ENCODE measurements at places on chromosomes 5 and 9.
A peak's percentile ranks its signal among the peaks of the same experiment; 100 is the strongest.

DNA sequence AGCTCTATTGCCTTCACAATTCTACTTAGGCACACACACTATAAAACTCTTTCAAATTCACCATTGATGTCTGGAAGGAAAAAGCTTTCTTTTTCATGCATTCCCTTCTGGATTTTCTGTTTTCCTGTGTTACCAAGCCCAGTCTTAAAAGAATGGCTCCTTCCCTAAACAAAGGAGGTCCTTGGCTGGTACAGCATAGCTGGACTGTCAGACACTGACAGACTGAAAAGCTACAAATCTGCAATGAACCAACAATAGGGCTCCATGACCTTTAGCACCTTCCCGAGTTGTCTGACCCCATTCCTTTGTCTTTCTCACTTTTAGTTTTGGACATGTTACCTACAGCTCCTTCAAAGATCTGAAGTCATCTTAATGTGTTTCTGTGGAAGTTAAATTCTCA lies 382.5 kb downstream of the TMEM161B start:
- no peak for DNase-seq

DNA sequence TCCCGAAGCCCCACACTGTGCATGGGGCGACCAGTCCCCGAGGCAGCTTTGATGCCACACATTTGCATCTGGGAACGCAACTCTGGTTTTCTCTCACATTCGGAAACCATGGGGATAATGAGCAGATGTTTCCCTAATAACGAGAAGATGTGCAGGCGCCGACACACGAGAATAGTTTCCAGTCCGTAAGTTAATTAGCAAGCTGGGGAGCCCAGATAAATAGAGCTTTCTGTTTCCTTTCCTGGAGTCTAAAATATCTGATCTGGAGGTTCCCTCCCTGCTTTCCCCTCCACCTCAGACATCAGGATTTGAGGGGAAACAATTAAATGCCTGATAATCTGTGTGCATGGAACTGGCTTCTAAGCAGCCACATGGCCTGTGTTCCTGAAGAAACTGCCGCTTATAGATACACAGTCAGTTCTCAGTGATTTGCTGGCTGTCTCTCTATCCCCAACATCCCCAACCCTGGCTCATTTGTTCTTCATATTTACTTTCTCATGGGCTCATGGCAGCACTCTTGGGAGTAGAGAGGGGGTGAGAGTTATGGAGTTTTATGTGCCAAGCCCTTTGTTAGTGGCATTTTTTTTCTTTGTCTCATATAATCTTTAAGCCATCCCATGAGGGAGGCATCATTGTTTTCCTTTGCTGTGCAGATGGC lies 62.8 kb downstream of the PDZD2 start:
- peak; percentile 52 for DNase-seq

DNA sequence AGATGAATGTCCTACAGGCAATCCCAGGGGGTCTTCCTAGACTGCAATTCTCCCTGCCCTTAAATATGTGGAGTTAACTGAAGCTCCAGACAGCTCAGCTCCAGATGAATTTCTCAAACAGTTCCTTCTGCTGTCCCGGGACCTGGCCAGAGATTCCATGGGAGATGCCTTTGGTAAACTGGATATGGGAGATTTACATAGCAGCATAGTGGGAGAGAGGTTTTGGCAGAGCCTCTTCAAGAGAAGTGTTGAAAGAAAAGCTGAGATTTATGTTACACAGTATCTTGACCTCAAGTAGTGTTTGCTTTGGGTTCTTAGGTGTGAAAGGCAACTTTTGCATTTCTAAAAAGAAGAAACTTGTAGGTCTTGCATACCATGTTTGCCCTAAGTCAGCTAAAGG lies 364.9 kb downstream of the ARRDC3 start:
- no peak for DNase-seq

DNA sequence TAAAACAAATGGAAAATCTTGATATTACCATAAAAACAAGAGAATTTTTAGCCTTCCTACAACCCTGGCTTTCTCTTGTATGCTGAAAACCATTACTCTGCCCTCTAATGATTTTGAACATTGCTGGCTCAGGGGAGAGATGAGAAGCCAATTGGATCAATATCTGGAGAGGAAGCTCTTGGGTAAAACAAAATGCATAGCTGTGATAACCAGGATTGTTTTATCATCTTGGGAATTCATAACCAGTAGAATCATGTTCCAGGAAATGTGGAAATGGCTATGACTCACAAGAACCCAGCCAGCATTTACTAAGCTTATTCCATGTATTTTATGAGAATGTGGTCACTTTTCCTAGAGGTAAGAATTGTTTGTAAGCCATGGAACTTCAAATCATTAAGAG lies 51.1 kb upstream of the CTNND2 start:
- no peak for DNase-seq

- DNase-seq: no peak
Observed at GRCh38 chr5:124572971-124573370, 173.5 kb downstream of the ZNF608 start.

DNA sequence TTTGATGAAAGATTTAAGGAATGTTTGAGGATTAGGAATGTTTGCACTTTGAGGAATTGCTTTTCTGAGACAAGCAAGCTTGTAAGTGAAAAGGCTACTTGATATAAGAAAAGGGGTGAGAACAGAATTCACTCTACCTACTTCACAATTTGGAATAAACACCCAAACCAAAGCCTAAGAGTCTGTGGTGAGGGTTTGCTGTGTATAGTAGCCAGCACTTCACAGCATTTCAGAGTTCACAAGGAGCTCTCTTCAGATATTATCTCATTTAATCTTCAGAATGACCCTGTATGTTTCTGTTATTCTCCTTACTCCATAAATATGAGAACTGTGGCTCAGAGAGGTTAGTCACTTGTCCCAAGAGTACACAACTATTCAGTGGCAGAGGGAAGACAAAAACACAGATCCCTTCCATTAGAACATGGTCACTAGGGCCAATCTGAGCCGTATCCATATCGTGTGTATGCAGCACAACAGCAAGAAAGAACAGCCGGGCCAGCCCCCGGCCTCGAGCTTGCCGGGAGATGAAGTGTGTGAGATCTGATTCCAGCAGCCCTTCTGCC lies 92.4 kb downstream of the FRMD3 start:
- no peak for DNase-seq

DNA sequence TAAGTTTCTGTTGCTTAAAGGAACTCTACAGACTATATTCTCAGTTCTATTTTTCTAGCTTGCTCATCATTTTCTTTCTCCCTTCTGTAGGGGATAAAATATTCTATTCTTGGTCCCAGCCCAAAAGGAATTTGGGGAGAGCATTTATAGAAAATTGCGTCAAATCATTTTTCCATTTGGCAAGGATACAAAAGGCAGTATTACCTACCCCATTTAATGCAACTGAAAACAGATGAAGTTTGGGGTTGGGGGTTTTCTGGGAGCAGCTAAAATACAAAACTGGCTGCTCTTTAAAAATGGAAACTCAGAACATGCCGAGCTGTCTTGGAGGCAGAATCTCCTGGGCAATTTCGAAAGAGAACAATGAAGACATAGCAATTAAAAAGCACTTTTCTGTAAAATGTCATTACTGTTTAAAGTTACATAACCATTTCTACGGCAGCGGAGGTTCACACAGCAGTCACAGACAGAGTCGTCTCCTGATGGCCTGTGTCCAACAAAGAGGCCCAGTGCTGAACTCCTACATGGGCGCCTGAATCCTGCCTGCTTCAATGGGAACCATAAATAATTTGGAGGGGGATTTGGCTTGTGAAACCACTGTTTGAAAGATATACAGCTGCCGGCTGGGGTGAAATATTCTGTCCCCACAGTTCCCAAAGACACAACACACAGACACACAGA lies 152.4 kb downstream of the BRINP1 start:
- DNase-seq: no peak

GRCh38 chr5:110105692-110106091 lies 416.0 kb downstream of the MAN2A1 start:
- DNase-seq: no peak

GRCh38 chr5:112061666-112062065 lies 304.7 kb upstream of the NREP start:
- DNase-seq: no peak

DNA sequence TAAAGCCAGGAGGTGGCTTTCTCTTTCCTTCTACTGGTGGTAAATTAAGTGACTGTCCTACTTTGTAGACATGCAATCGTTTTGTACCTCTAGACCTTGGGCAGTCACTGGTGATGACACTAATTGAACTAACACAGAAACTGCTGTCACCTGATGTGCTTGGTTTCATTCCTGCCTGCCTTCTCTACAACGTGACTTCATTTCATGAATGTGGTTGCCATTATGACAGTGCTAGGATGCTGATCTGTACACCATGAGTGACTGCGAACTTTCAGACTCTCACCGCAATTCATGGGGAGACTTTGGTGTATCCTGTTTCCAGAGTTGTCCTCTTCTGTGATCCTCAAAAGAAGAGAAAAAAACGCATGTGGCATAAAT lies 47.5 kb downstream of the UBE2QL1 start:
- no peak for DNase-seq

GRCh38 chr9:113993838-113994540 lies 84.1 kb downstream of the AMBP start:
- no peak for DNase-seq

DNA sequence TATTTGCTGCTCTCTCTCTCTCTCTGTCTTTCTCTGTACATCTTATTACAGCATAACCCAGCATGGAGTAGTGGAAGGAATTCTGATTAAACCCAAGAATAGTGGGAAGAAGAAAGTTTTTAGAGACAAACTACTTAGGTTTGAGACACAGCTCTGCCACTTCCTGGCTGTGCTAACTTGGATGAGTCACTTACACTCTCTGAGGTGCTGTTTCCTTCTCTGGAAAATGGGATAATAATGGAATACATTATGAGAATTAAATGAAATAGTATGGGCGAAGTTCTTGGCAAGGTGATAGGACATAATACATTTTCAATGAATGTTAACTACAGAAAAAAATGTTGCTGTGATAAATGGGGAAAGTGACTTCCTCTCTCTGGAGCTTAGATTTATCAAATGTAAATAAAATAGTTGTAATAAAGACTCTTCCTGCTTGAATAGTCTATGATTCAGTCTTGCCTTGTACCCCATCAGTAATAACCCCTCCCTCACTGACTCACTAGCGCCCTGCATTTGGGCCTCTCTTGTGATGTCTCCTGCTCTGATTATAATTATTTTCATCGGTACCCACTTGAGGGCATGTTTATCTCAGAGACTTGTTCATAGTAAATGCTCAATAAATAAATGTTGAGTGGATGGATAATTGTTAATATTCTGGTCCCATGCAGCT lies 27.6 kb downstream of the KIF4B start:
- DNase-seq: no peak

GRCh38 chr5:3595006-3595961 lies at the start of gene IRX1:
Gene IRX1, plus strand, starts transcription at chr5:3595832. Its CDS starts 274 bp downstream, at chr5:3596106.
- peak; percentile 74 for DNase-seq

- DNase-seq: no peak
Observed at GRCh38 chr9:86580688-86581087, 226.5 kb upstream of the TUT7 start.

DNA sequence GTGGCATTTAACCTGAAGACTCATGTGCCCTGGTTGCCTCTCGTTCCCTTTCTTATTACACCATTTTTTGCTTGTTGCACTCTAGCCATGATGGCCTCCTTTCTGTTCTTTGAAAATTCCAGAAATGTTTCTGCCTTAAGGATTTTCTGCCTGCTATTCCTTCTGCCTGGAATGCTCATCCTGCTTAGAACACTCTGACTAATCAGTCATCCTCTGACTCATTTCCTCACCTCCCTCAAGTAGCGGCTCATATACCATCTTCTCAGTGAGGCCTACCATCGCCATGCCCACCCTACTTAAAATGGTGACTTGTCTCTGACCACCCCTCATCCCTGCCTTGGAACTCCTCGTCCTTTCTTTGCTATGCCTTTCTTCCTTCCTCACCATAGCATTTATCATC lies 68.8 kb downstream of the KIF4B start:
- DNase-seq: no peak

- no peak for DNase-seq
Observed at GRCh38 chr5:112975721-112976431, 722 bp upstream of the DCP2 start.

GRCh38 chr9:29456940-29457339 lies 1883.7 kb upstream of the C9orf72 start:
- no peak for DNase-seq

GRCh38 chr9:3848445-3849114 lies 322.8 kb upstream of the RFX3 start:
- no peak for DNase-seq

- DNase-seq: no peak
Observed at GRCh38 chr9:104795857-104796256, 31.9 kb downstream of the NIPSNAP3B start.

DNA sequence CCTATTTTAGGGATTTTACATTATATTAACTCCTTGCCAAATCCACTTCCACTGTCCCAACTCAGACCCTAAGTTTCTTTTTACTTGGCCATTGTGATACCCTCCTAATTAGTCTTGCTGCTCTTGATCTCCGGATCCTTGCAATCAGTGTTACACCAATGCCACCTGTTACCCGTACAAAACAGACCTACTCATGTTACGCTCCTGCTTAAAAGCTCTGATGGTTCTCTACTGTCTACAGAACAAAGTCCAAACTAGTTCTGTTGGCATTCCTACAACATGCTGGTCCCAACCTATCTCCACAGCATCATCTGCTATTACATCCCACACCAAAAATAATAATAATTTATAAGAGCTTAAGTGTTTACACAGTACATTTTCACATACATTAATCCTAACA lies 9.8 kb downstream of the ECPAS start:
- peak; percentile 77 for DNase-seq

DNA sequence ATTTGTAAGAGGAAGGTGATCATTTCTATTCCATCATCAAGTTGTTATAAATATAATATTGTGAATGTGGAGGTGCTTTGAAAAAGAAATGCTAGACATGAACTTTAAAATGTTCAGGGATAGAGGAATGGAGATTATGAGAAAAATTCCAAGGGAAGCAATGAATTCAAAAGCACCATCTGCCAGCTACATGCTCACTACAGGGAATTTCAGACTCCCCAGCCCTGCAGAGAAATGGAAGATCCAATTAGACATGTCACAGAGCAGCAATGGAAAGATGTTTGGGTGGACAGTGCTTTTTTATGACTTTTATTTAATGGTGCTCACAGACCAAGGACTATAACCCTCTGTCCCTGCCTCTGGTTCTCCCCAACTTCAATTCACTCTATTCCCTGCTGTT lies 209.7 kb downstream of the ESM1 start:
- DNase-seq: no peak

- peak; percentile 18 for DNase-seq
Observed at GRCh38 chr9:16869131-16869881, 1.2 kb downstream of the BNC2 start.

DNA sequence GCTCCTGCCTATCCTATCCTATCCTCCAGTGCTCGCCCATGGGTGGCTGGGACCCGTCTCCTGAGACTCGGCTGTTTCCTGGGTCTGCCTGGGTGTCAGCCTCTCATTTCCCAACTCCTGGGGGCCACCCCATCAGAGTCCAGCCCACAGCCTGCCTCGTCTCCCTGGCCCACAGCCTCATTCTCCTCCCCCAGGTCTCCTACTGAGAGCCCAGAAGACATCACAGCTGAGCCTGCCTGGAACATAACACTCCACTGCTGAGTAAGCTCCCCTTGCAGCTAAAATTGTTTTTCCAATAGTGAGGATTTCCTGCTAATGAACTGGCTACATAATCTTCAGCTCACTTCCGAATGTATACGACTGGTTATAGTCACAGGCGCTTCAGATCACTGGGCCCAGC lies 95.3 kb downstream of the TTLL11 start:
- no peak for DNase-seq

Measured in NCI-H2171 treated with DMSO at 0.1 percent for 48 hours (cell line).